Glomerular endothelial cell (primary cell): ENCODE measurements at places on chromosomes 1 and 21.

DNA sequence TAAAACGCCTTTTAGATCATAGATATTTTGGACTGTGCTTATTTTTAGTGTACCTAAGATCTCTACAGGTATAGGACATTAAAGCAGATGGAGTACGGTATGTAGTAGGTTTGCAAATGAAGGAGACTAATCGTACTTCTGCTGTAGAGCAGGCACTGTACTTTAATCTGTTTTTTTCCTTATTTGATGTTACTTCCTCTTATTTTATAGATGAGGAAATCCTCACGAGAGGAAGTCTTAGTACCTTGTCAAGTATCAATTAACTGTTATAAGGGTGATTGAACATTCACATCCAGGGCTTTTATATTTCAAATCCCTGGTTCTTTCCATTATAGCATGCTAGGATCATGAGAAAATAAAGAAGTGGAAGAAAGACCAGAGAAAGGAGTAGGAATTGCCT, 41.1 kb downstream of the CACHD1 start:
- no peak for DNase-seq

DNA sequence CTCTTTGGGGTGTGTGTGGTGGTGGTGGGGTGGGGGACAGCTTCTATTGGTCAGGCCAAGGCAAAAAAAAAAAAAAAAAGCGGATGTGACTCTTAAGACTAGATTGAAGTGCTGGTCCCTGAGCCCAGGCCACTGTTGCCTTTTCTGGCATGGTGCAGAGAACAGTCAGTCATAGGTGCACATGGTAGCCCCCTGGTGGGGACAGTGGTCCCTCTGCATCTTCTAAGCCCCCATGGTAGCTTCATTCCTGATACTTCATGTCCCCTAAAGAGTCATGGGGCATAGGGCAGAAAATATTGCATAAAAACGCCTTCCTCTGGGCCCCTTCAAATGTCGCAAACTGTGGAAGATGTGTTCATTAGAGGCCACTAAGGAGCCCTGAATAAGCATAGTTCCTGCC, 371.8 kb downstream of the NPHP4 start:
- DNase-seq: no peak

- no peak for DNase-seq
Observed at GRCh38 chr1:235708390-235708962, 58.9 kb upstream of the GNG4 start.

GRCh38 chr1:150505431-150505830, 2.5 kb upstream of the ECM1 start:
- DNase-seq: no peak

- DNase-seq: no peak
Observed at GRCh38 chr1:232519186-232519585, 110.7 kb downstream of the SIPA1L2 start.

DNA sequence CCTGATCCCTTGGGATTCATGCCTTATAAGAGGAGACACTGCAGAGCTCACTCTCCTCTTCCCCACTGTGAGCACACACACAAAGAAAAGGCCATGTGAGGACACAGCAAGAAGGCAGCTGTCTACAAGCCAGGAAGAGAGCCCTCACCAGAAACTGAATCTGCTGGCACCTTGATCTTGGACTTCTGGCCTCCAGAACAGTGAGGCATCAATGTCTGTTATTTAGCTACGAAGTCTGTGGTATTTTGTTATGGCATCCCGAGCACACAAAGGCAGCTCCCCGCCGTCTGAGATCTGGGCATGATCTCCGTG, 47.1 kb upstream of the RPL11 start:
- DNase-seq: no peak

GRCh38 chr1:182196897-182197870, 135.7 kb upstream of the ZNF648 start:
- DNase-seq: no peak

DNA sequence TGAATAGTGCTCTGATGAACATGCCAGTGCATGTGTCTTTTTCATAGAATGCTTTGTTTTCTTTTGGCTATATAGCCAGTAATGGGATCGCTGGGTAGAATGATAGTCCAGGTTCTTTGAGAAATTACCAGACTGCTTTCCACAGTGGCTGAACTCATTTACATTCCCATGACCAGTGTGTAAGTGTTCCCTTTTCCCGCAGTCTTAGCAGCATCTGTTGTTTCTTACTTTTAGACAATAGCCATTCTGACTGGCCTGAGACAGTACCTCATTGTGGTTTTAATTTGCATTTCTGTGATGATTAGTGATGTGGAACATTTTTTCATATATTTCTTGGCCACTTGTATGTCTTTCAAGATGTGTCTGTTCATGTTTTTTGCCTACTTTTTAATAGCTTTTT, 784.5 kb downstream of the USP25 start:
- no peak for DNase-seq

GRCh38 chr1:7468248-7468647, 302.8 kb upstream of the VAMP3 start:
- no peak for DNase-seq

DNA sequence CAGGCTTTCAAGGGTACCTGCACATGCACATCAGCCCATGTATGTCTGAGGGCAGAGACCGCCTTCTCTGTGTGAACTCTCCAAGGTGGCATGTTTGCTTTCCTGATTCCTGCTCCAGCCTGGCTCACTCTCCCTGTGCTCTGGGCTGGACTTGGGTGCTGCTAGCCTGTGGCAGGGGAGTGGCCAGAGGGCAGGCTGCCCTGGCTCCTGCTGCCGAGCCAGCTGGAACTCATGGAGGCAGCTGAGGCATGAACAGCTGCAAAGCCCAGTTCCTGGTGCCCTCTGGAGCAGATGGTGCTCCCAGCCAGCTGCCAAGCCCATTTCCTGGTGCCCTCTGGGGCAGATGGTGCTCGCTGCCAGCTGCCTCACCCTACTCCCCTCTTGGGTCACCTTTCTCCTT, 7.6 kb downstream of the UBL4B start:
- no peak for DNase-seq

GRCh38 chr1:158998037-158998780, 11.5 kb upstream of the IFI16 start:
- DNase-seq: no peak

GRCh38 chr1:246923482-246923881, 8.3 kb downstream of the AHCTF1 start:
- DNase-seq: no peak
